ENCODE measurements at places on chromosomes 12 and 14.

- no peak for DNase-seq
These were observed 42.8 kb downstream of the PRMT8 start for GRCh38 chr12:3533703-3534386.

DNA sequence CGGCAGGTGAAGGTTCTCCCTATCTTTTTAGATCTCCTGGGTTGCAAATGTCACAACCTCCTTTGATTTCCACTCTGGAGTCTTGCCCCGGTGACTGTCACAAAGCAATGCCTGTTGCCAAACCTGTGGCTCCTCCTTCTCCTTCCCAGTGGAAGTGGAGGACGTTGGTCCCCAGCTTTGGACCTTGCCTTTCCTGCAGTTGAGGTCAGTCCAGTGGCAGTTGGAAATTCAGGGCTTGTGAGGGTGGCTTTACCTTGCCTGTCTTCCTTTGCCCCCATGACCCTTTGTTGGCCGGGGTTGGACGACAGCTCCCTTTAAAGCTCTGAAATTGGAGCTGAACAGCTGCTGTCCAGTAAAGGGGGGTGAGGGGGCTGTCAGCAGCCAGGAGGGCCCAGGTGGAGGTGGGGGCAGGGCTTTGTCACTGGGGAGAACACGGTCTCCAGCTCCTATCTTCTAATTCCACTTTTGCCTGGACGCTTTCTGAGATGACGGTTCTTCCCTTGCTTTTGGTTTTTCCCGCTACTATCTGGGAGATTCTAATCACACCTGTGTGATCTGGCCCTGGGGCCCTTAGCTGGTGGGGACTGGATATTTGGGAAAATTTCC lies 4.1 kb downstream of the TEAD4 start:
- DNase-seq: no peak

- no peak for DNase-seq
These were observed 1.2 kb downstream of the ZNF641 start for GRCh38 chr12:48349471-48349870.

- no peak for DNase-seq
These were observed 6.9 kb downstream of the ANAPC5 start for GRCh38 chr12:121345151-121345815.

- DNase-seq: no peak
These were observed 24.8 kb downstream of the FRMD6 start for GRCh38 chr14:51676549-51676948.
